ENCODE measurements at places on chromosomes 5 and 9.

DNA sequence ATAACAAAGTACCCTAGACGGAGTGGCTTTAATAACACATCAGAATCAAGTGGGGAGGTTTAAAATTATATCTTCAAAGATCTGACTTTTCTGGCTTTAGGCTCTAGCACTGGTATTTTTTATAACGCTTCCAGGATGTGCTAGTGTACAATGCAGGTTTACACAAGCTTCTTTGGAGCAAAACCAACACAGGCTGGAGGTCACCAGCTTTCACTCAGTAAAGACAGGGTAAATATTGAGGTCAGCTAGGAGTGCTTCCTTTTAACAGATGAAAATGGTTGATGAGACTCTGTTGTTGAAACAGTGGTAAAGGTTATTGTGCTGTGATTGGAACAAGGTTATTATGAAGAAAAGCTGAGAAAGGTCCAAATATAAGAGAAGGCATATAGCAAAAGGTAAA is 414.2 kb downstream of the TAF11L14 start:
- no peak for DNase-seq

- DNase-seq: no peak
Measured at GRCh38 chr5:119009131-119009530, 20.8 kb upstream of the DTWD2 start.

DNA sequence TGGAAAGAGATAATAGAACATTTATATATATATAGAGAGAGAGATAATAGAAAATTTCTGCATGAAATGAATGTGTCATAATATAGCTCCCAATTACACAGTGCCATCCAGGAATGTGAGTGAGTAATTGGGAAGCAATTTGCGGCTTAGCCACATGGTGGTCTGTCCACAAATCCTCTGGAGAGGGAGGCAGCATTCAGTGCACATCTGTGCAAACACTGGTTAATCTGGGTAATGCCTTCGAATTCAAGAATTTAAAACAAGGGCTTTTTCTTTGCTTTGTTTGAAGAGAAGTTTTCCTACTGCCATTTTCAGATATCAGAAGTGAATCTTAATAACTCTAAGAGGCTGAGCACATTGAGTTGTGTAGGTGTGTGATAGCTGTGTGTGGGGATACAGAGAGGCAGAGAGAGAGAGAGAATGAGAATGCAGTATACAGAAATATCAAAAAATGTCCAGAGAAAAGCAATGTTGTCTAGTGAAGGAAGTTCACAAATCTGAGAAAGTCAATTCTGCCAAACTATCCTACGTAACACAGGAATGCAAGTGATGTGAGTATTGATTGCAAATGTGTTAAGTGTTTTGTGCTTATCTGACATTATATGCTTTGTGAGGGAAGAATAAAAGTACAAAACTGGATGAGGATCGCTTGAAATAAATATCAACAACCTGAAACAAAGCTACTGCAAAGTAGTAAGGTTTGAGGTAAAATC is 134.6 kb downstream of the EDIL3 start:
- no peak for DNase-seq

DNA sequence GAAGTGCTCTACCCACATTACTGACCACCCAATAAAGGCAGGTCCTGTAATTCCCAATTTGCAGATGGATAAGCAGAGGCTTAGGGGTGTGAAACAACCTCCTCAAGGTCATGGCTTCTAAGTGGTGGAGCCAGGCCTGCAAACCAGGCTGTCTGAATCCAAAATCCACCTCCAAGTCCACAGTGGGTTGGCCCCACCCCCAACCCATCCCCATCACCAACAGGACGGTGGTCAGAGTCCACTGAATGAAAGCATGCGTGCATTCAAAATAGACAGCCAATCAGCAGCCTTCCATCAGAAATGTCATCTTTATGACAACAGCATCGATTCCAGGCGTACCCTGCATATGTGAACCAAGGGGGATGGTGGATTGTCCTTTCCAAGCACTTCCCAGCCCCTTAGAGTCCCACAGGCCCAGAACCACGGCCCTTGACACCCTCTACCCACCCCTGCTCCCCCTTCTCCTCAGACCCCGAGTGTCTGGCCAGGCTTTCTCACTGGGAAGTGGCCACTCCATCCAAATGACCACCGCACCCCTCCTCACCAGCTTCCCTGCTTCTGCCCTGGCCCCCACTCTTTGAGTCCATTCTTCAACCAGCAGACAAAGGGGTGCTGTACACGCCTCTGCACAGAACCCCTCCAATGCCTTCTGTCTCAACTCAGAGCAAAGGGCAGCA is 133.1 kb downstream of the KCNIP1 start:
- no peak for DNase-seq

- no peak for DNase-seq
Measured at GRCh38 chr9:17906176-17906840, 327.4 kb downstream of the SH3GL2 start.

DNA sequence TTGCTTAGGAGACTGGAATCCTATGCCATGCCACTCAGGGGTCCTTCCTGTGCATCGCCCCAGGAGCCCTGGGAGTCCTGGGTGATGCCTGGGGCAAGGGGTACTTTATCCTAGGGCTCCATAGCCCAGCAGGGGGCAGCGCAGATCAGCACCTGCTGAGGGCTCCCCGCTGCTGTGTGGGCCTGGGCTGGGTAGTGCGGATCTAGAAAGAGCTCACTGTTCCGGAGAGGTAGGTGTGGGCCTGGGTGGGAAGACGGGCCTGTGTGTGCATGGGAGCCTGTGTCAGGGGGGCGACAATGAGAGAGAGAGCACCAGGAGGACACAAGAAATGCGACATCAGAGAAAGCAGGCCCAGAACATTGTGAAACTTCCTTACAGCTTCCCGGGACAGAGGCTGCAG is 11.4 kb upstream of the DAB2IP start:
- no peak for DNase-seq

DNA sequence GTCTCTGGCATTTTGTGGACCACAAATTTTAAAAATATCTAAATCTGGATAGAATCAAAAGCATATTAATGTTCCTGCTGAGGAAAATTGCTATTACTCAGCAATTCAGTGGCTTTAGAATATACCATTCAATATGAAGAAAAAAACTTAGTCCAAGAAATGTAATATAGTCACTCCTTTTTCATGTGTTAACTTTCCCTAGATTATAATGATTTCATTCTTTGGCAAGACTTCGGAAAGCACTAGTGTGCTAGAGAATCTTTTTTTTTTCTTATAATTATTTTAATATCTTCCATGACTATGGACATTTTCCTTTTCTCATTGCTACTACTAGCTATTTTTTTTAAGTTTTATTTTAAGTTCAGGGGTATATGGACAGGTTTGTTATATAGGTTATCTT is 102.4 kb upstream of the FAM174A start:
- DNase-seq: no peak

DNA sequence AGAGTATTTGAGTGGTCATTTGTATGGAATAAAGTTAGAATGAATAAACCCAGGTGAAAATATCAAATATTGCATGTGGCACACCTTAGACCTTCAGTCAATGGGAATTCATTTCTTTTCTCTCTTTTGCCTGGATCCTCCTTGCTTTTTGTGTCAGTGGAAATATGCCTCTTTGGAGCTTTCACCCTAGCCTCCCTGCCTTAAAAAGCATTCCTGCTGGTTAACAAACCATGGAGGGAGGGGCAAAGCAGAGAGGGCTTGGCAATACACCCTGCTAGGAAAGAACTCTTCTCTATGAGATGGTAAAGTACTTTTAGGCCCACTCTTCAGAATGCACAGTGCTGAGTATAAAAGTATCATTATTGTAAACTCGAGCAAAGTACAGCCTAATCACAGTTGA is 383.7 kb downstream of the DMAC1 start:
- no peak for DNase-seq

- DNase-seq: no peak
Measured at GRCh38 chr9:6942406-6942805, 184.6 kb downstream of the KDM4C start.

DNA sequence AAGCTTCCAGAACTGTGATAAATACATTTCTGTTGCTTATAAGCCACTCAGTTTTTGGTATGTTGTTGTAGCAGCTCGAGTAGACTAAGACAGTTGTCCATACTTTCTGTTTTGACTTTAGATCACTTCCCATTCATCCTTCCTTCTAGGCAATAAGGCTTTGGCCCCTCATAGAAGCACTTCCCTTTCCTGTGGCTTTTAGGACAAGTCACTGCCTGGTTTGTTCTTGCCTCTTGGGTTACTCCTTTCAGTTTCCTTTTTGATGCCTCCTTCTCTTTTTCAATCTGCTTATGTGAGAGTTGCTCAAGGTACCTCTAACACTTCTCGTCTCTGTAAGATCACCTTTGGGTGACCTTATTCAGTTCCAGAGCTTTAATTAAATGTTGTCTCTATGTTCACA is 72.4 kb upstream of the NTRK2 start:
- no peak for DNase-seq

DNA sequence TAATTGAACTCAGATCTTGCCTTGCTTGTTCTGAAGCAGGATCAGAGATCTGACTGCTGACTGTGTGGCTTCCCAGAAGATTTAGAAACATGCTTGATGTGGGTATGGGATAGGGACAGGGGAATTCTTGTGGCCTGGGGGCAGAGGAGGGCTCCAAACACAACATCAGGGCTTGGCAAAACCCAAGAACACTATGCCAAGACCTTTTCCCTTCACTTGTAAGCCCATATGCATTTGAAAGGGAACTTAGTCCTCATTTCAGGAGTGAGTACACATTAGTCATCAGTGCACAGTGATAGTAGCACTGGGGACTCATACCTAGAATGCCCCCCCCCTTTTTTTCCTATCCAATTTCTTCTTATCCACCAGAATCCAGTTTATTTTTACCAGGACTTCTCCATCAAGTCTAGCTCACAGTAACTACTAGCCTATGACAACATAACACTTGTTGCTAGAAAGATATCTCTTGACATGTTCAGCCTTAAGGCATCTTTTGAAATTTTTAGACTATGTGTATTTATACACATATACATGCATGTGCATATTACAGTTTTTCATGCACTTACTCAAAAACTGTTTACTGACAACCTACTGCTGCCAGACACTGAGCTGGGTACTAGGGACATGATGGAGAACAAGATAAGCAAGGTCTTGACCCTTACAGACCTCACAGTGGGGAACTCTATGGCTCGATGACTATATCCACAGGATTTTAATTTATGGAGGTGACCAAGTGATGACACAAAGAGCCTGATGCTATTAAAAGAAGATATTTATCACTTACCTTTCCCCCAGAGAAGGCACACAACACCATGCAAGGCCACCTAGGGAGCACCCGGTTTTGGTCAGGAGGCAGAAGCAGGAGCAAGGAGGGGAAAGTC is 158.3 kb upstream of the MAP3K1 start:
- no peak for DNase-seq

DNA sequence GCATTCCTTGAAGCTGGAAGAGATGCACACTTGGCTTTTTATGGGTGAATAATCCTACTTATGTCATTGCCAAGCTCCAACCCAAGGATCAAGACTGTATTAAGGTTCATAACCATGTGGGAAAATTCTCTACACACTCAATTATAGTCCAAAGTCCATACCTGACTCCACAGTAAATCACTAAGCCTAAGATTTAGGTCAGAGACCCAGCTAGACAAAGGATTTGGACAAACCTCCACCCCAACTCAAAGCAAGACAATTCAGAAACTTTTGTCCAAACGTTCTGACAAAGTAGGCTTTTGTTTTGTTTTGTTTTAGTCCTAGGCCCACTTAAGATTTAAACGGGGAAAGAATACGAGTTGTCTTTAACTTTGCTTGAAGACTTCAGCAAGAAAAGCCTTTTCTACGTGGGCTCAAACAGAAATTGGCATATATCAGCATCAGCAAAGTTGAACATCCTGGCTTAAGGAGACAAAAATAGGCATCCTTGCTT is 1.7 kb downstream of the MEGF9 start:
- DNase-seq: no peak

DNA sequence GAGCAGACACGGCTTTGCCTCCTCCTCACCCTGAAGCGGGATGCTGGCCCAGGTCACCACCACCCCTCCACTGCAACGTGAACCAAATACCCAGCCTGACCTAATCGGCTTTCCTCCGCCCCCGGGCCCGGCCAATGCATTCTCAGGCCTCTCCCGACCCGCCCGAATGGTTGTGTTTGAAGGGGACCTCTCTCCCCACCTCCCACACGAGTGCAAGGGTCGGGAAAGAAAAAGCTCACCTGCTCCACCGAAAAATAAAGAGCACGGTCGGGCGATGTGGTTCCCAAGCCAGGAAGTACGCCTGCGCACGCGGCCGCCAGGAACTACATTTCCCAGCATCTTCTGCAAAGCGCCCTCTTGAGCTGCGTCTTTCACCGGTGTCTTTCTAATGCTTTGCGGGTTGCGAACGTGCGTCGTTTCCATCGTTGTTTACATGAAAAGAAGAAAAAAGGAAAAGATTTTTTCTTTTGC is at the start of gene ZNF883:
TSS of gene ZNF883 (minus strand) at position 282 of the 471 bp plus-strand sequence.
- no peak for DNase-seq

DNA sequence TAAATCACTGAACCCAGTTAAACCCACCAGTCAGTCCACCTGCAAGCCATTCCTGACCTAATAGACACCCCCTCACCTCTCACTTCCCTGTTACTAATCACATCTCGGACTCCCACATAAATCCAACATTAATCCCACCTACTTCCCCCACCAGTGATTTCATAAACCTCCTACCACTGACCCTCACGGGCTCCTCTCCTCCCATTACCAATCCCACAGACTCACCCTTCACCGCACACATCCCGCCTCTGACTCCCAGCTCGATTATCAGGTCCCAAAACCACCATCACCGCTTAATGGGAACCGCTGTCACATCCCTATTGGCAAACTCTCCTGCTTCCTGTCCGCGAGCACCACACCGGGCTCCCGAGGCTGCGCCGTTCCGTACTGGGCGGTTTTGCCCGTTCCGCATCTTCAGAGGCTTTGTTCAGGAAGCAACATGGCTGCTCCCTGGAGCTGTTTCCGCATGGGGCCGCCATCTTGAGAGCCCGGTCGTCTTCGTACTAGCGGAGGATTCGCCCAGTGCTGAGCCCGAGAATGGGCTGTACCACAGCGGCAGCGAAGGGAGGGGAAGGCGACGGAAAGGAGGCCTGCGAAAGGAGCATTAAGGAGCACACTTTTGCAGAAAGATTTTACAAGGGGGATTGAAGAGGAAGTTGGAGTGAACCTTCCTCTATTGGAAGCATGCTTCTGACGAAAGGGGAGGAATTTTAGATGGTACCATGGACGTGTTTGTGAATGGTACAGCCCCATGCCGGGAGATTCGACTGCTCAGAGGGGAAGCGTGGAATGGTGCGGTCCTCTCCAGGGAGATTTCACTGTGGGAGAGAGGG is at the start of gene ZNF300:
TSS of gene ZNF300 (minus strand) at position 502 of the 833 bp plus-strand sequence. CDS start 1,825 bp downstream, outside the sequence.
- DNase-seq: peak; percentile 71

GRCh38 chr9:78406146-78406545 is 109.2 kb downstream of the PSAT1 start:
- no peak for DNase-seq

GRCh38 chr5:52725808-52726207 is 61.9 kb upstream of the ITGA1 start:
- no peak for DNase-seq

DNA sequence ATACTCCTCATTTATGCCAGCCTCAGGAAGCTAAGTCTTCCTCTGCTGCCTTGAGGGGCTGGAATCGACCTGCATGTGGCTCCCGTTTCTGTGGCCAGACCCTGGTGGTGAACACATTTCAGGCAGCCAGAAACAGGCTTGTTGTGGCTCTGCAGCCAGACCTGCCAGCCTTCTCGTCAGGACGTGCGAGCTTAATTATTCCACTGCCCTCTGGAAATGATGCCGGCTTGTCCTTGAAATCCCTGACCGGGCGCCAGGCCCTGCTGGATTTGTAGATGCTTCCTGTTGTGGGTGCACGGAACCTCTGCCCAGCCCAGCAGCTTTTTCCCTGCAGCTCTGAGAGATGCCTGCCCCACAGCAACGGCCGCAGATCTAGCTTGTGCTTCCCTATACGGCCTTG is 41.6 kb downstream of the PDZD2 start:
- no peak for DNase-seq

Data from C1 segment of cervical spinal cord (tissue), 14 donors.